Right kidney (tissue), 9 donors: ENCODE measurements at places on chromosomes 7 and 10.

GRCh38 chr7:68122801-68123200, 1126.2 kb downstream of the TYW1 start:
- no peak for DNase-seq

GRCh38 chr7:158023681-158024350, 563.8 kb downstream of the PTPRN2 start:
- no peak for DNase-seq

GRCh38 chr10:43257347-43258210, 9.3 kb downstream of the RASGEF1A start:
- no peak for DNase-seq

GRCh38 chr7:73811760-73812168, 19.0 kb upstream of the CLDN4 start:
- DNase-seq = peak; percentile 29

DNA sequence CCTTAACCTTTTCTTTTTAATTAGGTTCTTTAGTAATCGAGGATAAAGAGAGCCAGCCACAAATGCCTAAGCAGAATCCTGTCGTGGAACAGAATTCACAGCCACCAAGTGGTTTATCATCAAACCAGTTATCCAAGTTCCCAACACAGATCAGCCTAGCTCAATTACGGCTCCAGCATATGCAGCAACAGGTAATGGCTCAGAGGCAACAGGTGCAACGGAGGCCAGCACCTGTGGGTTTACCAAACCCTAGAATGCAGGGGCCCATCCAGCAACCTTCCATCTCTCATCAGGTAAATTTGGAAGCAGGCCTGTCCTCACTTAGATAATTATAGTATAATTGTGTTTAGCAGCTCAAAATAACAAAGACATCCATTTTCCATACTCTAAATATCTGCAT, 94.6 kb downstream of the TRIM24 start:
- no peak for DNase-seq

GRCh38 chr10:86248062-86248461, 118.5 kb downstream of the GRID1 start:
- DNase-seq = no peak
